ENCODE measurements at places on chromosomes 6 and 20.

DNA sequence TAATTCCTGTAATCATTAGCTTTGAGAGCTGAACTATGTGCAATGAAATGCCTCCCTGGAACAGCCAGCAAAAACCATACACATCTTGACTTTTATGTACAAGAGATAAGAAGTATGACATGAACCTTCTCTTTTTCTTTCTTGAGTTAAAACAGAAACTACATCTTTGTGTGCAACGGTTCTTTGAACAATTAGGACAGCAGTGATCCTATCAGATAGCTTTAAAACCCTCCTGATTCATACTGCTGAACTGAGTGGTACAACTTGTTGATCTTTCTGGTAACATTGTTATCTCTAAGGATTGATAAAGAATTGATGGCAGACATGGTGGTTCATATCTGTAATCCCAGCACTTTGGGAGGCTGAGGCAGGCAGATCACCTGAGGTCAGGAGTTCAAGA lies 43.4 kb downstream of the TRAF3IP2 start:
- DNase-seq, result no peak

DNA sequence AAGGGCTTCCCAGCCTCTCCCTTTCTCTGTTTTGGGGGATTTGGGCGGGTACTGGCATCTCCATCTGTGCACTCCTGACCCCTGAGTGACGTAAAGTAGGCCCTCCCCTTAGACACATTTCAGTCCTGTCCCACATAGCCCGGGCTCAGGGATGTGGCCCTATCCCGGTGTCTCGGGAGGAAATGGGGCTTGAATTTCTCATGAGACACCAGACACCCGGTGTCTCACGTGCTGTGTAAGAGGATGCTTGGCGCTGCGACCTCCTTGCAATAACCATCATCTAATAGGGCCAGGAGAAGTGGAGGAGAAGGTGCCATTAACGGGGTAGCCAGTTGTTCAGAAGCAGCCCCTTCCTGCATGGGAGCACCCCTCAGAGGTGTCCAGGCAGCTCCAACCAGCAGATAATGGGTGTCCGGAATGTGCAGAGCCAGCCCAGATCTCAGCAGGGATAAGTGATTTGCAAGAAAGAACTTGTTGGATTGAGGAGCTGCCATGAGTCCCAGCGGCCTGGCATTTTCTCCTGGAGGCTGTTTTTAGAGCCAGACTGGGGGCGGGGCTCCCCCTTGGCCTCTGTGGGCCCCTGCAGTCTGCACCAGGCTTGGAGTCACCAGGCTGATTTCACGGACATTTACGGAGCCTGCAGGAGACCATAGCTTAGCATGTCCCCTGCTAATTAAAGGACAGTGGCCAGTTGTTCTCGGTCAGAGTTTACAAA lies 372.0 kb downstream of the PREX1 start:
- DNase-seq, result no peak

- DNase-seq, result no peak
These were observed 41.2 kb downstream of the HIVEP2 start for GRCh38 chr6:142903812-142904211.

- DNase-seq, result no peak
These were observed 9.1 kb downstream of the SGK1 start for GRCh38 chr6:134308800-134309199.

DNA sequence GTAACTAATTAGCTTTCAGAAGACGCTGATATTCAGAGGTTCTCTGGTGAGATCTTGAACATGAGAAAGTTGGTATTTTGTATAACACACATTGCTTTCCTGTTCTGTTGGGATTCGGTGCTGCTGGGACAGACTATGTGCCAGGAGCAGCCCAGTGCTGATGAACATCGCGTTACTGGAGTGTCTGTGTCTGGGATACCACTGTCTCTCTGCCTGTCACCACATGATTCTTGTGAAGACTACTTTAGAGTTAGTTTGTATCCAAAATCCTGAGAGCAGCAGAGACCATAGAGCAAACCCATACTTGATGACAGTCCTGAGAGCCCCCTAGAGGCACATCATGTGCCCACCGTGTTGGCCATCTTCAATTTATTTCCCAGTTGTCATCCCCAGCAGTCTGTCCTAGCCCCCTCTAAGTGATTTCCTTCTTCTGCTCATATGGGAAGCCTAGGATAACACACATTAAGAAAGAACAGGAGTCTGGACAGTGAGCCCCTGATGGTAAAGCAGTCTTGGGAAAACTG lies 41.8 kb upstream of the TINAG start:
- no peak for DNase-seq

DNA sequence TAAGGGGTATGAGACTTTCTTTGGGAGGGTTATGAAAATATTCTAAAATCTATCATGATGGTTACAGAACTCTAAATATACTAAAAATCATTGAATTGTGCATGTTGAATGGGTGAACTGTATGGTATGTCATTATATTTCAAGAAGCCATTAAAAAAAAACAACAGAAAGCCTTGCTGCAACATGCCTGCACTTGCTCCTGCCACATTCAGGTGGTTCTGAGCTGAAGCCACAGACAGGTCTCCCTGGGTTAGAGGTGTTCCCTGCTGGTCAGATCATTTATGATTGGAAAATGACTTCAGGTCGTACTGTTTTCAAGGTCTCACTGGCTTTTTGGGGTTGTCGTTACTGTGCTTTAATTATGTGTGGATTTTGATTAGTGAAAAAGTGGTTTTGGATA lies 13.3 kb downstream of the GMPR start:
- DNase-seq, result no peak

- no peak for DNase-seq
These were observed 46.5 kb upstream of the MLN start for GRCh38 chr6:33850296-33850695.

DNA sequence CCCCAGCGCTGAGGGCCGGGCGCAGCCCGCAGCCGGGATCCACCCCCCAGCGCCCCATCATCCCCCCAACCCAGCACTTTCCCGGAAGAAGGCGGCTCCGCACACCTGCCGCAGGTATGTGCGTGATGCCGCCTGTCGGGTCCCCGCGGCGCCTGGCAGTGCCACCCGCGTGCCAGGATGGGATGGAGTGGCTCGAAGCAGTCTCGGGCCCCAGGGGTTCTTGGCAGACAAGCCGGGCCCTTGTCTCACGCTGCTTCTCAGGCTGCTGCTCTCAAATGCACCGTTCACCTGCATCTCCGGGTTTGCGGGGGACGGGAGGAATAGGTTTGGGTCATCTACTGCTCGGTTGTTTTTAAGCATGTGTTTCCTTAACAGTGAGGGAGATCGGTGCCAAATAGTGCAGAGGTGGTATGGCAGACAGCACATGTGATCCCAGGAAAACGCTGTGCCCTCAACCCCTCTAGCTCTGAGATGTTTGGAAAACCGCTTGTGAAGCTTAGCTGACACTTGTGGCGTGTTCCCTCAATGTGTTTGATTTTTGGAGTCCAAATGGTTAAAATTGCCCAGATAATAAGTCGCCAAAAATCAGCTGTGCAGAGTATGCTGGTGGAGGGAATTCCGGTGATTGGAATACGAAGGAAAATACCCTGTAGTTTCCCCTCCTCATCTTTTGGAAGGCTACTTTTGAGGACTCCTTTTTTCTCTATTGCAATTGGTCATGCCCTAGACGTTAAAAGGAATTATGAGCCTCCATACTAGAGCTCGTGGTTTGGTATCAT lies 926 bp downstream of the MYLIP start:
- no peak for DNase-seq

DNA sequence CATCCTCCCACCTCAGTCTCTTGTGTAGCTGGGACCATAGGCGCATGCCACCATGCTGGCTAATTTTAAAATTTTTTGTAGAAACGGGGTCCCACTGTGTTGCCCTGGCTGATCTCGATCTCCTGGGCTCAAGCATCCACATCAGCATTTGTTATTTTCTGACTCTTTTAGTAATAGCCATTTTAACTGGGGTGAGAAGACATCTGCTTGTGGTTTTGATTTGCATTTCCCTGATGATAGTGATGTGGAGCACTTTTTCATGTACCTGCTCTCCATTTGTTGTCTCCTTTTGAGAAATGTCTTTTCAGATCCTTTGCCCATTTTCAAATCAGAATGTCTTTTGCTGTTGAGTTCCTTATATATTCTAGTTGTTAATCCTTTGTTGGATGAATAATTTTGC lies 22.2 kb upstream of the TULP4 start:
- no peak for DNase-seq

DNA sequence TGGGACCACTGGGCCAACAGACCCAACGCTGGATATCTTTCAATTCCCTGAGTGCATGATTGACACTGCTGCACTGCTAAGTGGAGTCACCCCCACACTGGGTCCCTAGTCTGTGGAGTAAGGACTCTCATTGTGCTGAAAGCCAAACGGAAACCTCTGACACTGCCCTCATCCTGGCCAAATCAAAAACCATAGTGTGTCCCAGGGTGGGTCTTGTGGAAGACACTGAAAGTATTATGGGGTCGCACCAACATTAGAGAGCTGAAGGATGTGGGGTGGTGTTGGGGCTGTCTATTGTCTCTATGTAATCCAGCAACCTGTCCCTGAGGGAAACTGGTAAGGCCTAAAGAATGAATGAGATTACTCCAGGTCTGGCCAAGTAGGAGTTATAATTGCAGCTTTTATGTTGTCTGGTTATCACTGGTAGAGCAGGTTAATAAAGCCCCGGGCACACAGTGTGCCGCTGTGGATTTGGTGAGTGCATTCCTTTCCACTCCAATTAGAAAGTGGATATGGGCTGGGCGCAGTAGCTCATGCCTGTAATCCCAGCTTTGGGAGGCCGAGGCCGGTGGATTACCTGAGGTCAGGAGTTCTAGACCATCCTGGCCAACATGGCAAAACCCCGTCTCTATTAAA lies 57.9 kb downstream of the HLA-A start:
- DNase-seq, result no peak

- no peak for DNase-seq
These were observed 50.4 kb upstream of the APCDD1L start for GRCh38 chr20:58565461-58566175.

- DNase-seq, result no peak
These were observed 33.8 kb downstream of the PHACTR1 start for GRCh38 chr6:12750416-12750815.

GRCh38 chr6:167825332-167826229 lies 1.1 kb upstream of the AFDN start:
- DNase-seq, result no peak

DNA sequence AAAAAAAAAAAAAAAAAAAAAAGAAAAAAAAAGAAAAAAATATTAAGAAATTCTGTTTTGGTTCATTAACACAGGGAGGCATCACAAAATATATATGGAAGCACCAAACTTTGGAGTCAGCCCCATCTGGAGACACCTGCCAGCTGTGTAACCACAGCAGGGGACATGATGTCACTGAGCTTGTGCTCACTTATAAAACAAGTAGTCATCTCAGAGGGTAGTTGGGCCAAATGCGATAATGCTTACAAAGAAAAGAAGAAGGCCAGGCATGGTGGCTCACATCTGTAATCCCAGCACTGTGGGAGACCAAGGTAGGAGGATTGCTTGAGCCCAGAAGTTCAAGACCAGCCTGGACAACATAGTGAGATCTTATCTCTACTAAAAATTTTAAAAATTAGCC lies 1.1 kb upstream of the BNIP5 start:
- DNase-seq, result no peak

GRCh38 chr6:106802139-106802538 lies 172.4 kb downstream of the CD24 start:
- no peak for DNase-seq

GRCh38 chr6:53961679-53962370 lies 149.4 kb upstream of the MLIP start:
- peak; percentile 49 for DNase-seq

- peak; percentile 23 for DNase-seq
These were observed 1.5 kb downstream of the COL12A1 start for GRCh38 chr6:75204217-75204958.

- no peak for DNase-seq
These were observed 113.0 kb downstream of the GMDS start for GRCh38 chr6:2132416-2132815.

GRCh38 chr20:45011108-45011526 lies 44.8 kb downstream of the STK4 start:
- DNase-seq, result peak; percentile 40

- no peak for DNase-seq
These were observed 23.4 kb upstream of the HLA-DQB1 start for GRCh38 chr6:32689531-32690501.

- no peak for DNase-seq
These were observed 67.0 kb upstream of the FRMD1 start for GRCh38 chr6:168145747-168146596.

GRCh38 chr6:121590438-121590837 lies 155.0 kb downstream of the GJA1 start:
- DNase-seq, result no peak

- no peak for DNase-seq
These were observed 9.9 kb downstream of the GPX6 start for GRCh38 chr6:28505733-28506132.

- no peak for DNase-seq
These were observed 132.1 kb upstream of the ADGRB3 start for GRCh38 chr6:68502946-68503345.

- DNase-seq, result no peak
These were observed 171.7 kb downstream of the WDR27 start for GRCh38 chr6:169529931-169530751.

- DNase-seq, result no peak
These were observed 539 bp downstream of the CDYL start for GRCh38 chr6:4776493-4777393.

DNA sequence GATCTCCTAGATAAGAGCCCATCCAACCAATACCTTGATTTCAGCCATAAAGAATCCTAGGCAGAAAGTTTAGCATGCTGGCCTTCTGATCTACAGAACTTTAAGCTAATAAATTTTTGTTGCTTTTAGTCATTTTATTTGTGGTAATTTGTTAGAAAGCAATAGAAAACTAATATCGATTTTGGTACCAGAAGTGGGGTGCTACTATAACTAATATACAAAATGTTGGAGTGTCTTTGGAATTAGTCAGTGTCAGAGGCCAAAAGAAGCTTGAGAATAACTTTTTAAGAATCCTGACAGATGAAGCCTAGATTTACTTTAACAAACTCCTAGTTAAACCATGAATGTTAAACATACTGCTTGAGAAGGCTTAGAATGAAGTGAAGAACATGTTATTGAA lies 83.6 kb upstream of the HSF2 start:
- no peak for DNase-seq

DNA sequence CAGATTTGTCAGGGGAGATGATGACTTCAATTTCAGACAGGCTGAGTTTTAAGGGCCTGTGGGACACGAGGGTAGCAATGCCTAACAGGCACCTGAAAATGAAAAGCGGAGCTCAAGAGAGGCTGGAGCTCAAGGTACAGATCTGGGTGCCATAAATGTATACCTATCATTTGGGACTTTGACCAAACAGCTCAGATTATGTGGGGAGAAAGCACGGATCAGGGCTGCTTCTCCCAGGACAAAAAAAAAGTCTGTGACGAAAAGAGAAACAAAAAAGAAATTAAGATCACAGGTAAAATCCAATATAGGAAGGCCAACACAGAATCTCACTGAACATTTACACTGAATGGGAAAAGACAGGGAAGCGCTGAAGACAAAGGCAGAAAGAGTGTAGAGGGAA lies 1.9 kb downstream of the PRELID3B start:
- no peak for DNase-seq
